ENCODE measurements at places on chromosomes 12 and 14.

GRCh38 chr14:31545328-31545727, 15.9 kb upstream of the NUBPL start:
- no peak for DNase-seq

GRCh38 chr14:101719045-101719645, 42.4 kb upstream of the PPP2R5C start:
- no peak for DNase-seq

- no peak for DNase-seq
These were observed 6.7 kb downstream of the HOXC4 start for GRCh38 chr12:54060174-54060974.

DNA sequence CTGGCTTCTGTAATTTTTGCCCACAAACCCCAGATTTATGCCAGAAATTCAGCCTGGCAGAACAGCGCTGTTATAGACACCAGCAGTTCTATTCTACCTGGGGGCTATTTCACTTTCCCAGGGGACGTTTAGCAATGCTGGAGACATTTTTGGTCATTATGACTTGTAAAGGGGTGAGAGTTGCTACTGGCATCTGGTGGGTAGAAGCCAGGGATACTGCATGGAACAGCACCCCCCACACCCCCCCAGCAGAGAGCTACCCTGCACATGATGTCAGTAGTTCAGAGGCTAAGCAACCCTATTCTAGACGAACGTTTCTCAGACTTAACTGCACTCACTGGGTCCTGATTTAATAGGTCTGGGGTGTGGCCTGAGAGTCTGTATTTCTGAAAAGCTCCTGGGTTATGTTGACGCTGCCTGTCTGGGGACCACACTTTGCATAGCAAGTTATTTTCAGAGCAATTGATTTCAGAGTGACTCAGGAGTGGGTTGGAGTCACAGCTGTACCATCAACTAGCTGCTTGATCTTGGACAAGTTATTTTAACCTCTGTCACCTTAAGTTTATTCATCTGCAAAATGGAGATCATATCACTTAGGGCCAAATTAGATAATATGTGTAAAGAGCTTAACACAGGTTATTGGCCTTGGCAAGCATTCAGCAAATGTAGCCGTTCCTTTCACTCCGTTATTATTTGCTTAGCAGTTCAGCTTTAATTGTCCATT, 48.5 kb downstream of the CHST11 start:
- DNase-seq, result no peak

- DNase-seq, result no peak
These were observed 5.9 kb upstream of the TULP3 start for GRCh38 chr12:2884810-2885209.

DNA sequence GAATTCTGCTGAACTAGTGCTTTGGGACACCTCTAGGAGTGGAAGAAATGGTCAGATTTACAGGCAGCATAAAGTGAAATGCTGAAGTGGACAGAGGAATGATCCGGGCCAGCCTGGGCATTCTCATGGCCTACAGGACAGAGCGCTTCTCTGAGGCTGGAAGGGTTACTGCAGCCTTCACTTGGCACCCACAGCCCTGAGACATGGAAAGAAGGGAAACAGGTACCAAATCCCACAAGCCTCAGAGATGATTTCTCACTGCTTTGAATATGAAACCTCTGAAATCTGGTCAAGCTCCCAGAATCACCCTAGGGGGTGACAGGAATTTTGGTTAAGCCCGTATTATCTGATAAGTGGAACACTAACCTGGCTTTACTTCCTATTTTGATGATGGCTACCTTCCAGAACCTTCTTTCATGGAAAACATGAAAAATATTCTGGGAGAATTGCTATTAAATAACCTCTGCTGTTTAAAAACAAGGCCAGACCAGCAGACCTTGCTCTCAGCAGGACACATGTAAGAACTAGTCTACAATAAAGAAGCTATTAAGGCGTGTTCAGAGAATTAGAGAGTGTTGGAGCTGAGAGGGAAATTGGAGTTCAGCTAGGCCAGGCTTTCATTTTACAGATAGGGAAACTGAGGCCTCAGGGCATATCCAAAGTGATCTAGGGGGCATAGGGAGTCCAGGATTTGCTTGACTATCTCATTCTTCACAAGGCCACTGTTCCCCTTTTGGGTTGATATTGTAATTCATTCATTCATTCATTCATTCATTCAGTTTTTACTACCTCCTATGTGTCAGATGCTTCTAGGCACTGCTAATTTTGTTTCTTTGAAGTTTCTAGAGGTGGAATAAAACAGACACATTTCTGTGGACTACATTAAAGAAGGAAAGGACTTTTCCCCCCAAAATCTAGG, 281.5 kb downstream of the ZFP36L1 start:
- DNase-seq, result no peak

DNA sequence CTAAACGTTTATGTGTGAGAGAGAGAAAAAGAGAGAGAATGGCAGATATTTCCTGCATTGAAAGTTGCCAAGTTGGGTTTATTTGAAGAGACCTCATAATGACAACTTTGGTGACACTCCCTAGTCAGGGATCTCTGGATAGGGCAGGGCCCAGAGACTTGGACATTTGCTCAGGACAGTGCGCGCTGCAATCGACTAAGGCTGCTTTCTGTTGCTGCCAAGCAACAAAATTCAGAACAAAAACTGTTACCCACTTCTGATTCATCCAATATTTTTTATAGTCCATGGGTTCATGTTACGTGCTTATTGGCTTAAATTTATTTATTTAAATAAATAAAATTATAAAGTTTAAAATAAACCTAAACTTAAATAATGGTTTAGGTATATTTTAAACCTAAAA, 34.2 kb downstream of the PTGER2 start:
- DNase-seq, result no peak

GRCh38 chr12:132287391-132288238, 41.8 kb downstream of the GALNT9 start:
- DNase-seq, result no peak

DNA sequence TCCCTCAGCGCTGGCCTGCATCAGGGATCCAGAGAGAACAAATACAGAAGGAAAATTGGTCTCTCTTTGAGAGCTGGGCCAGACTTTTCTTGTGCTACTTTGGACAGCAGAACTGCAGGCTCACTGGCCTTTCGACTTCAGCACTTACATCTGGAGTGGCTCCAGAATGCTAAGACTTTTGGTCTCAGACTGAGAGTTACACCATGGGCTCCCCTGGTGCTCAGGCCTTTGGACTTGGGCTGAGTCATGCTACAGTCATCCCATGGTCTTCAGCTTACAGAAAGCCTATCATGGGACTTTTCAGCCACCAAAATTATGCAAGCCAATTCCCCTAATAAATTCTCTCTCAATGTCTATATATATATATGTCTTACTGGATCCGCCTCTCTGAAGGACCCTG, 9.0 kb upstream of the CD163 start:
- peak; percentile 96 for DNase-seq

DNA sequence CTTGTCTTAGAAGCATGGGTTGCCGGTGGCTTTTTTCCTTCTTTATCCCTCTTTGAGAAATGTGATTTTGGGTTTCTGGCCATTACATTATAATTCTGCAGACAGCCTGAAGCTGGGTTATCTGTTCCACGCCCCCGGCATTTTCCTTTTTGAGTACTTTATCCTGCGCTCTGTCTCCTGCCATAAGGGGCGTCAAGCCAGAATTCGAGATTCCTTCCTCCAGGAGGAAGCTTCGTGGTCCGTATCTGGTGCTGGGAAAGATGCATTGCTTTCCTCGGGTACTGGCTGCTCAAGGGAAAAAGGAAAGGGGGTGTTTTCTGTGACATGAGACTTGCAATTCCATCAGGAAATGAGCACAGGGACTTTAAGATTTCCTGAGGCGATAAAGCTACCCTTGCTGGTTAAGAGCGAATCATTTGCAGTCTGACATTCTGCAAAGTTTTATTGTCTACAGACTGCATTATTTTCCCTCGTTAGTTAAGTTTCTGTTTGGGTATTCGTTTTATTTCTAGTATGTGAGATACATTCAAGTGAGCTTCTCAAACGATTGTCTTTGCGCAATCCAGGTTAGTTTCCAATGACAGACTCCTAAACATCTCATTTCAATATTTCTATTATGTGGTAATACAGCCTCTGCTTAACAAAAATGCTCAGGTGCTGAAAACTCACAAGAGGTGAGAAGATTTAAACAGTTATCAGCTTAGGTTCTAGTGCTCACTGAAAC, 694 bp downstream of the AKAP5 start:
- no peak for DNase-seq

- DNase-seq, result peak; percentile 45
These were observed 70.4 kb downstream of the RPL10L start for GRCh38 chr14:46581036-46581671.

DNA sequence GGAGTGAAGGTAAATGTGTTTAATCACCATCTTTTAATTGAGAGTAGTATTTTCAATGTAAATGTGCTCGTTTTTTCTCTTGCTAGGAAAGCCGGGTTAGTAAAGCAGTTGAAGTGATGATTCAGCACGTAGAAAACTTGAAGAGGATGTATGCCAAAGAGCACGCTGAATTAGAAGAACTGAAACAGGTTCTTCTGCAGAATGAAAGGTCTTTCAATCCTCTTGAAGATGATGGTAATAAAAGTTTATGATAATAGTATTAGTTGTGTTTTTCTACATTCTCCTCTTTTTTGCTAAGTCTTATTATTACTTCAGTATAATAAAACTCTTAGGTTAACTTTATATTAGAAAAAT, 93.9 kb downstream of the DNAI7 start:
- DNase-seq, result peak; percentile 8

DNA sequence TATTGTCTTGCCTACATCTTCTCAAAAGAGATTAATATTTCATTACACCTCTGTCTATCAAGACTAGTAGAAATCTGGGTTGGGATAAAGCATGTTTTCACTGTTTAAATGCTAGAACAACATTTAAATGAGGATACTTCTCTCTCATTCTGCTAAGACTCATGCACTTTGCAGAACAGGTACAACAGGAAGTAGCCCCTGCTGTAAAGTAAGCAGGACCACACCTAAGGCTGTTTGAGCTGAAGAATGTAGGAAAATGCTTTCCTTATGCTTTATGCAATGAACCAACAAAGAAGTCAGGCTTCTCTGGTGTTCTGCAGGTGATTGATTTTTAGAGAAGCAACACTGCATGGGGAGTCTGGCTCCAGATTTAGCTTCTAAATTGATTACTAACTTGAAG, 89.4 kb downstream of the PAX9 start:
- no peak for DNase-seq

DNA sequence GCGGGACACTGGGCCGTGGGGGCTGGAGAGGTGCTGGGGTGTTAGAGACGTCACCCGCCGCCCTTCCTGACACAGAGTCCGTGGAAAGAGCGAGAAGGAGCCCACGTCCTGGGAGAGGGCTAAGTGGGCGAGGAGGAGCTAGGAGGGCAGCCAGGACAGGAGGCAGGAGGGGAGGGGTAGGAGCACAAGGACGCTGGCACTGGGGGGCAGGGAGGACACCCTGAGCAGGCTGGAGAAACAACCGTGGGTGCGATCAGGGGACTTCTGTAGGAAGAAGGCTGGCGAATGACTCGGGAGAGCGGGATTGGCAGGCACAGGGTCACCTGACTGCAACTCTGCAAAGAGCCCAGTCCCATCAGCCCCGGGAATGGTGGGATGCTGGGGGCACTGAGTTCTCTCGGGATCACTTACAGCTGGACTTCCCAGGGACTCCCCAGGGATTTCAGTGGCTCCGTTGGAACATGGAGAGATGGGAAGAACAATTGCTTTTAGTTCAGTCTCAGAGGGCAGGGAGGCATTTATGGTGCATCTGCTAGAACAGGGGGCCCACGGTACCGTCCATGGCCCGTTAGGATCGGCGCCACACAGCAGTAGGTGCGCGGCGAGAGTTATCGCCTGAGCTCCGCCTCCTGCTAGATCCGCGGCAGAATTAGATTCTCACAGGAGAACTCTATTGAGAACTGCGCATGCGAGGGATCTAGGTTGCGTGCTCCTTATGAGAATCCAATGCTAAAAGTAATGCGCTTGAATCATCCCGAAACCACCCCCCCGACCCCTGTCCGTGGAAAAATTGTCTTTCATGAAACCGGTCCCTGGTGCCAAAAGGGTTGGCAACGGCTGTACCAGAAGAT, 24.3 kb downstream of the UBR7 start:
- DNase-seq, result no peak

- DNase-seq, result no peak
These were observed 137.5 kb upstream of the MYL2 start for GRCh38 chr12:111057701-111058425.

- DNase-seq, result no peak
These were observed 214.2 kb upstream of the KRR1 start for GRCh38 chr12:75725521-75726111.

DNA sequence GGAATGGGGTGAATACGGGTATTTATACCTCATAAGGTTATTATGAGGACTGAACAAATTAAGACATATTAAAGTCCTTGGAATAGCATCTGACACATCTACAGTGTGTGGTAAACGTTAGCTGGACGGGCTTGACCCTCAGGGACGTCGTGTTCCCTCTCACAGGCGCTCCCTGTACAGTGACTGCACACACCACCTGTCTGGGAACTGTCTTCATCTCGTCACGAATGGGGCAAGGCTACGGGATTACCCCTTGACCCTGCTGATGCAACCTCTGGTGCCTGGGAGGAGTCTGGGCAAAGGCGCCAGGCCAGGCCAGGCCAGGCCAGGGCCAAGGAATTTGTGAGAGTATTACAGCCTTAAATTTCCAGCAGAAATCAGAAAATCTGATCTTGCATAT, 191.1 kb downstream of the CALM1 start:
- DNase-seq, result no peak

- DNase-seq, result no peak
These were observed 102.1 kb upstream of the DAAM1 start for GRCh38 chr14:59086241-59086882.

GRCh38 chr12:51997136-51997535, 9.6 kb upstream of the TAMALIN start:
- no peak for DNase-seq

GRCh38 chr12:66191547-66192126, 2.6 kb downstream of the IRAK3 start:
- DNase-seq, result no peak

DNA sequence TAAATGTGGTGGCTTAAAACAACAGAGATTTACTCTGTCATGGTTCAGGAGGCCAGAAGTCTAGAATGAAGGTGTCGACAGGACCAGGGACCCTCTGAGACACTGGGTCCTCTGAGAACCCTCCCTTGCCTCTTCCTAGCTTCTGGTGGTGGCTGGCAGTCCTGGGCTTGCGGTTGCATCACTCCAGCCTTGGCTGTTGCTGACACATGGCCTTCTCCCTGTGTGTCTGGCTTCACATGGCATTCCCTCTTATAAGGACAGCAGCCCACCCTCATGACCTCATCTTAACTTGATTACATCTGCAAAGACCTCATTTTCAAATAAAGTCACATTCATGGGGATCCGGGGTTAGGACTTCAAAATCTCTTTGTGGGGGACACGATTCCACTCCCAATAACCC, 36.9 kb downstream of the MVK start:
- DNase-seq, result no peak

DNA sequence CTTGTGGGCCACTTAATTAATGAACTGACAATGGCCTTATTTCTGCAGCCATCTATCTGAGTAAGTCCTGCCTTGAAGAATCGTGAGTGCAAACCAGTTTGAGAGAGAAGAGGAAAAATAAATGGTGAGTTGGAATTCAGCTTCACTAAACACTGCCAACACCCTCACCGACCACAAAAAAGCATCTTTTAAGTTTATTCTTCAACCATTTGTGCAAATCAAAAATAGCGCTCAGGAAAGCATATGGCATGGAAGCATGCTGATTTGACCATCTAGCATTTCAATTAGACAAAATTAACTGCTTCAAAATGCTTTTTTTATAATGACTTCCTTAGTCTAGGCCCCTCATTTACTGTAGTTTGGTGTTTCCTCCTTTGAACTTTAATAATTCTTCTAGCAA, 294.0 kb downstream of the PPFIA2 start:
- DNase-seq, result no peak

- no peak for DNase-seq
These were observed 78.1 kb downstream of the C14orf132 start for GRCh38 chr14:96117101-96117897.

- DNase-seq, result no peak
These were observed 57.0 kb upstream of the CERS5 start for GRCh38 chr12:50224026-50224692.

Measured in inflammatory macrophage (primary cell).